ENCODE measurements at places on chromosomes 13 and 19.

GRCh38 chr13:113489549-113490495 is 689 bp downstream of the DCUN1D2 start:
- DNase-seq = peak; percentile 54

GRCh38 chr19:7926727-7927604 is 1.0 kb upstream of the CTXN1 start:
- no peak for DNase-seq

GRCh38 chr19:14515501-14516047 is 2.6 kb downstream of the DNAJB1 start:
- DNase-seq = no peak

- DNase-seq = peak; percentile 67
Measured at GRCh38 chr13:30679483-30680330, 55.6 kb upstream of the ALOX5AP start.

DNA sequence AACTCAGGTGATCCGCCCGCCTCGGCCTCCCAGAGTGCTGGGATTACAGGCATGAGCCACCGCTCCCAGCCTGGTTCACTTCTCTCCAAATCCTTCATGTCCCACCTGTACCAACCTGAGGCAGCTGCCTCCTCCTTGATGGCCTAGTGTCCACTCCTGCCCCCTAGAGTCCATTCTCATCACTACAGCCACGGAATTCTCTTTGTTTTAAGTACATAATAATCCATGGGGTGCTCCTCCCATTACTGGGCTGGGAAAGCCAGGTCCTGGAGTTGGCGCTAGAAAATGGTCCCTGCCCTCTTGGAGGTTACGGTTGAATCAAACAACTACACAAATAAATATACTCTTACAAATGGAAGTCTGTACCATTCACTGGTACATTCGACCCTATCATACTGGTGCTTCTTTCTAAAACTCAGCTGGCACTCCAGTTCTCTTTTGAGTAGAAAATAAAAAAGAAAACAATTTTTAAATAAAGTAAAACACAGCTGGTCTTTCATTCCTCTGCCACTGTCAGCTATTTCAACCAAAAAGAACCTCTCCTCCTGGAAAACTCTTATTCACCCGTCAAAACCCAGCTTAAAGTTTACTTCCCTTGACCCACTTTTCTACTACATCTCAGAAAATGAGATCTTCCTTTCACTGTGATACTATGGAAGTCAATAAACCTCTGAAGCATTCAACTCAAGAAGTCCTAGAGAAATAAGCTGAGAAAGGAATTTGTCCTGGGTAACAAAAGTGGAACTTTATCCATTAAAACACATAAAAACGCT is 22.4 kb upstream of the ARHGEF18 start:
- DNase-seq = peak; percentile 93

DNA sequence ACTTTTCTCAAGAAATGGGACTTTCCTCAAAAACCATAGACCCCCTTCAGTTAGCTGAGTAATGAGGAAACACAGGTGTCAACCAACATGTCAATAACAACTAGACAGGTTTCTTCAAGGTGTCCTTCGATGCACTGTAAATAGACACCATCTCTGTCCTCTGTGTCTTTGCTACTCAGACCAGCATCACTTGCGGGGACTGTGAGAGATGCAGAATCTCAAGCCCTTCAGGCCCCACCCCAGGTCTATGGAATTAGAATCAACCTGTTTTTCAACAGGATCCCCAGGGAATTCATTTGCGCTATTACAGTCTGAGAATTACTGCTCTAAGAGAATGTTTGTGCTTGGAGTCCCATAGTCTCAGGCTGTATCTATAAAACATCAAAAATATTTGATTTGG is 469.9 kb downstream of the COG6 start:
- no peak for DNase-seq

- DNase-seq = no peak
Measured at GRCh38 chr13:113077953-113078901, 27.4 kb upstream of the F7 start.

DNA sequence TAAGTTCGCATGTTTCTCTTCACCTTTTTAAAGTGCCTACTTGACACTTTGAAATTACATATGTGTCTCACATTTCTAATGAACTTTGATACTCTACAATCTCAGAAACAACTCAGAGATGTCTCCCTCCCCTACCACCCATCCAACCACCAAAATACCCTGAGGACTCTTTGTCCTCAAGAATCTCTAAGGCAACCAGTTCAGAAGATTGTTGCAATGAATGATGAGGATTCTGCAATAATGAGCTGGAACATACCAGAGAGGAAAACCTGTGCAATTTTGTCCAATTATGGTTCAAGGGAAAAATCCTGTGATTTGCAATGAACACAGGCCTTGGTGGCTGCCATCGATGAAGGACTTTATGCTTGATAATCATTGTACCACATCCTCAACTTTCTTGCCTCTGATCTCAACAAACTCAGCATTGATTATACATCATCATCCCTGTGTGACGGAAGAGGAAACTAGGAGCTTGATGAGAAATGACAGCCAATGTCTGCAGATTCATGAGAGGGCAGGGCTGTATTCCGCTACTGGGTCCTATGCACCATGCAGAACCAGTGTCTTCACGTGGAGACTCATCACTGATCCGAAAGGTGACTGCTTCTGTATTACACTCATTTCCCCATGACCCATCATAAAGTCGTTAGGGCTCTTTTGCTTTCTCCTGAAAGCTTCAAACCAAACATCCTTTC is 1.1 kb downstream of the FPR1 start:
- DNase-seq = no peak

DNA sequence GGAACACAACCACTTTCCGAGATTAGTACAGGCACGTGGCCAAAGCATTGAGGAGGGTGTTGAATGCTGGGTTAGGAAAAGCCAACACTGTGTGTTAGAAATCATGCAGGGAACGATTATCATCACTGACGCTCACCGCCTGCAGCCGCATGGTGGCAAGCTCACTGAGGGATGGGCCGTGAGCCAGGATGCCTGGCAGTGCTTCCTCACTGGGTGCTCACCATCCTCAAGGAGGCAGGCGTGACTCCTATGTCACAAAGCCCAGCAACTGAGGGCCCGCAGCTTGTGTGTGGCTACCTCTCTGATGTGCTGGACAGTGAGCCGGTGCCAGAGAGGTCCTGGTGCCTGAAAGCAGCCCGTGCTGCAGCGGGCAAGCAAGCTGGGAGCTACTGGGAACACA is 30.4 kb upstream of the TIMM44 start:
- no peak for DNase-seq

GRCh38 chr19:8096071-8096470 is 43.5 kb downstream of the CCL25 start:
- peak; percentile 21 for DNase-seq

DNA sequence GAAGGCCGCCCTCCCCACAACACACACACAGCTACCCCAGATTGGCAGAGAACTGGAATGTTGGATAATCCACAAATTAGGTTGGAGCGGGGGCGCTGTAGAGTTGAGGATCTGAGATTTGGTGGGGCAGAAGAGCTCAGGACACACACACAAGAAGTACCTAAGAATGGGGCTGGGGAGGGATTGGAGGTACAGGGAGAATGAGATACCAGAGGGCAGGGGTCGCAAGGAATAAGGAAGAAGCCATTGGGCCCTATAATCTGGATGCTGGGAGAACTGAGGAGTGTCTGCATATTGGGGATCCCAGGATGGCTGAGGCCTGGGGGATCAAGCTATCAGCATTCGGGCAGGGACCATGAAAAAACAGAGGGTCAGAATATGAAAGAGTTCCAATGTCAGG is 11.5 kb downstream of the SYT3 start:
- DNase-seq = peak; percentile 35

GRCh38 chr13:113404723-113405471 is 41.0 kb upstream of the GRTP1 start:
- no peak for DNase-seq

DNA sequence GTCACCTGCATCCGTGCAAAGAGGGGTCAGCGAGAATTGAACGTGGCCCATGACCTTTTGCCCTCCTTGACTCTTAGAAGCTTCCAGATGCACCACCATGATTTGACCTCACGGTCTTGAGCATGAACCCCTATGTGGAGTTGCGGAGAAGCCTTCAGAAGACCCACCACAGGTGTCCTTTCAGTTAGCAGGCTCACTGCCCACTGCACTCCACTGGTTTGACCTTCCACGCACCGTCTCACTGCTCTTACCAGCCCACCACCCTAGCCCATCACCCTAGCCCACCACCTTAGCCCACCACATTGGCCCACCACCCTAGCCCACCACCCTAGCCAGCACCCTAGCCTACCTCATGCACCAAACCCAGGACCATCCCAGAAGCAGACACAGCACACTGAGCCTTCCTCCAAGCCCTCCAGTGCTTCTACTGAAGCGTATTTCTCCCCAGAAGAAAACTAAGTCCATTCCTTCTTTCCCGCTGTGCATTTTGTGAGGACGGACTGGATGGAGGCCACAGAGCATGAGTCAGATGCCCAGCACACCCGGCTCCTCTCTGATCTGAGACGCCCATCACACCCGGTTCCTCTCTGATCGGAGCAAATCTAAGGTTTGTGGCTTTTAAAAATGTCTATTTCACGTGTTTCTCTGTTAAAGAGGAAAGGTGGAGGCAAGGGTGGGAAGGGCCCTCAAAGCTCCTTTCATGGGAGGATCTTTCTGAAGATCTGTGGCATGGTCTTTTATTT is 45.8 kb downstream of the SOX1 start:
- no peak for DNase-seq

DNA sequence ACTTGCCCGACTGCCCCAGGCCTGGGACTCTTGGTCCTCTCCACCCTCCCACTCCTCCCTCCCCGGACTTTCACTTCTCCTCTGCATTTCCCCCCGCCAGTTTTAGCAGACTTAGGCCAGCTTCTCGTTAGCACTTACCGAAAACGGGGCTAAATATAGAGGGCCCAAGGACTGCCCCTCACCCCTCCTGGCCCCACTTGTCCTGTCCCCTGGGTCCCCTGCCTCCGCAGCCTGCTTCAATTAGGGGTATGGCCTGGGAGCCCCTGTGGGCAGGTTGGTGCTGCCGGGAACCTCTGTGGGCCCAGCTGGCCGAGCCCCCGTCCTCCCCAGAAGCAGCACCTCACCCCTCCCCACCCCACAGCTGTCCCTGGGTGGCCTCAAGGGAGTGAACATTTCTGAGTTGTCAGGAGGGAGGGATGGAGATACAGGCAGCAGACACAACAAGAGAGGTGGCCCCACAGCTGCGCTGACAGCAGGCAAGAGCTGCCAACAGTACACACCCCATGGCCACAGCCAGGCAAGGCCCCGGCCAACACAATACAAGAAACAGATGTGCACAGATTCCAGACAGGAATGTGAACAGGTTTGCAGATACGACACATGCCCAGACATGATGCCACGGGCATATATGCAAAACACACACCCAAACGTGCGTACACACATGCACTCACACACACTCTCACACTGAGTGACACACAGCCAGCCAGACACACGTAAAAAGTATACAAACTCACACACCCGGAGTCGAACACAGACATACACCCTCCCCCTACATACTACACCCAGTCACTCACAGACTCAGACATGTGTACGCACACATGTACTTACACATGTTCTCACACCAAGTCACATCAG is 2.6 kb downstream of the POU2F2 start:
- DNase-seq = no peak

- no peak for DNase-seq
Measured at GRCh38 chr19:15628236-15629002, 12.3 kb upstream of the CYP4F3 start.

GRCh38 chr13:33932769-33933406 is 114.9 kb downstream of the RFC3 start:
- no peak for DNase-seq

DNA sequence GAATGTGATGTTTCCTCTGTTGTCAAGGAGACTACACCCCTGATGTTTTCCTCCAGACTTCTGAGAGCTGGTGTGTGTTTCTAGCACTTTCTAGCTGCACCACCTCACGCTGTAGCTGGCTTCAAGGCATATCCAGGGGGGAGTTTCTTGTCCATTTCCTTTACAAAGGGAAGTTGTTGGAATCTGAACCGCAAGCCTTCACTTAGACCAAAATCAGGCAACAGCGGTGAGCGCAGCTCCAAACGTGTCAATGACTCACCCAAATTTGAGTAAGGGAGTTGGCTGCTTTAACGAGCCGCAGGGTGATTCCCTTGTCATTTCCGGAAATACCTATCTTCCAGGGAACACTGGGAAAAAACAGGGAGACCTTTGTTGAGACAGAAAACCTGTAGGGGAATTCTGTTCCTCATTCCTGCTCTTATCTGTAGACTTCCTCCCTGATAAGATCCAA is 2.5 kb downstream of the LDLR start:
- peak; percentile 56 for DNase-seq

DNA sequence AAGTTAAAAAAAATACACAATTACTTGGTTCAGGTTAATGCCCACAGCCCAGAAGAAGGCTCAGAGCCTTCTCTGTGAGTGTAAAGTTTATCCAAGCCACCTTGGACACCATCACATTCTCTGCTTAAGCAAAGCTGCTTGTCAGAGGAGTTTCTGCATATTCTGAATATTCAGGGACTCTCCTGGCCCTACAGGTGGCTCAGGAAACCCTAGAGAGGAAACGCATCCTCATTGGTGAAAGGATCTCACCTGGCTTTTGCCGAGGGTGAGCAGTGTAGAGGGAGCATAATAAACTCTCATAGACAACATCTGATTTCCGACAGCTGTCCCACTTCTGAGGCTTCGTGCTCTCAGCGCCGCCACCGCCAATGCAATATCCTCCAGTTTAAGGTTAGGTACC is 239.9 kb upstream of the TSHZ3 start:
- DNase-seq = peak; percentile 58

GRCh38 chr19:13347367-13347766 is 158.9 kb downstream of the CACNA1A start:
- DNase-seq = no peak

- no peak for DNase-seq
Measured at GRCh38 chr13:99500839-99501183, 461 bp upstream of the TM9SF2 start.

DNA sequence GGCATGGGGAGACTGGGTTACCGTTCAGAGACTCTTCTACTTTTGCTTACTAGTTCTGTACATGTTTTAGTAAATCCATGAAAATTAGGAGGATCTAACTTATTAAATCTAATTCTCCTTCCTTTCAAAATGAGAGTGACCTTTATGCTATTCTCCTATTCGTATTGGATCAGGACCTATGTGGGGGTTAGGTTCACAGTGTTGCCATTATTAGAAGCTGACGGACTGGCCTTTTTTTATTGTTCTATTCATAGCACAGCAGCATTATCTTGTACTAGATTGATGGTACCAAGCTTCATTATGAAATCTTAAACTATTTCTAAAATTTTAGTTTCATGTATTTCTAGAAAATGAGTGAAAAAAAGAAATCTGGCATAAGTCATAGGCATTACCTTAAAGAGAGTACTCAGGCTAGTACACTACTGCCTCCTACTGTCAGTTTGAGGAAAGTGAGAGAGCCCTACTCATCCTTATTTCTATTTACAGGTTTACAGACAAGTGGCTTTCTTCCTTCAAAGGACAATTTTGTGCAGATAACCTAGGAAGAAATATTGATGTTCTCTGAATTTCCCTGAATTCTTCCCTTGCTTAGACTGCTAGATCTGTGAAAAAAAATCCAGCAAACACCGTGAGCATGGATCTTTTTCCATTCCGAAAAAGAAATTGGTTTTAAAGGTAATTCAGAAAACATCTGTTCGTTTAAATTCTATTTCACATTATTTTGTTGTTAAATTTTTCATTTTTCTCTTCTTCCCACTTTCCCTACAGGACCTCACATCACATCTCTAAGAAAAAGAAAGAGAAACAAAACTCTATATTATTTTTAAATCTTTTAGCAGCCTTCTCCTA is 485.5 kb downstream of the DIAPH3 start:
- DNase-seq = peak; percentile 78

- DNase-seq = no peak
Measured at GRCh38 chr13:102680133-102680717, 14.6 kb downstream of the METTL21C start.

GRCh38 chr19:35816846-35817245 is 4.2 kb upstream of the PRODH2 start:
- no peak for DNase-seq

GRCh38 chr19:23394511-23394910 is 760 bp downstream of the ZNF91 start:
- peak; percentile 21 for DNase-seq

Data from GM23338 (cell line).